ENCODE measurements at places on chromosomes 11 and 22.

GRCh38 chr11:115504276-115505158, at the start of gene CADM1:
TSS of gene CADM1 (minus strand) at chr11:115504415.
- DNase-seq = no peak

DNA sequence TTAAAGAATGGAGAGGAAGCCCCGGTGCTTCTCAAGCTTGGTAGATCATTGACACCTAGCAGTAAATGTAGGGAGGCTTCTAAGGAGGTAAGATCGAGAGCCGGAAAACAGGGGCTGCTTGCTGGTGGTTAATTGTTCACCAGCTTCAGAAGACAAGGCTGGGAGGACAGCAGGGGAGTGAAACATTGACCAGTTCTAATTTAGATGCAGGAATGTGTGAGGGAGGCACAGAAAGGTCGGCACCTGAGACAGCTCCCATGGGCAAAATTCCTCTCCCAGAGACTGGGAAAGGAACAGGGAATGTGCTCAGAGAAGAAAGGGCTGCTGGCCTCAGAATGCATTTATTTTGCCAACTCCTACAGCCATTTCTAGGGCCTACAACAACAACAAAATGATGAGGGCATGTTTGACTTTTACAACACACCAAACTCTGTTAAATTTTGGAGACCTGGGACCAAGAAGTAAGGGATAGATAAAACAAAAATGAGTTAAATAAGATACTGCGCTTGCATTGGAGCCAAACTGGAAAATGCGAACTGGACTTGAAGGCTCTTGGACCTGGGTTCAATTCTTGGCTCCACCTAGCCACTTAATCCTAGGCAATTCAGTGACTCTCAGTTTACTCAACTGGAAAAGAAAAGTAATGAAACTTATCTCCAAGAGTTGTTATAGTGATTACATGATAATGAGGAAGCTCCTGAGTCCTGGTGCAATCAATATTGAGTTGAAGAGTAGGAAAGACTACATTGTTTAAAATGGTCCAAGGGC, 31.0 kb downstream of the FZD4 start:
- no peak for DNase-seq

- DNase-seq = no peak
Observed at GRCh38 chr22:18088825-18089568, 11.2 kb downstream of the PEX26 start.

DNA sequence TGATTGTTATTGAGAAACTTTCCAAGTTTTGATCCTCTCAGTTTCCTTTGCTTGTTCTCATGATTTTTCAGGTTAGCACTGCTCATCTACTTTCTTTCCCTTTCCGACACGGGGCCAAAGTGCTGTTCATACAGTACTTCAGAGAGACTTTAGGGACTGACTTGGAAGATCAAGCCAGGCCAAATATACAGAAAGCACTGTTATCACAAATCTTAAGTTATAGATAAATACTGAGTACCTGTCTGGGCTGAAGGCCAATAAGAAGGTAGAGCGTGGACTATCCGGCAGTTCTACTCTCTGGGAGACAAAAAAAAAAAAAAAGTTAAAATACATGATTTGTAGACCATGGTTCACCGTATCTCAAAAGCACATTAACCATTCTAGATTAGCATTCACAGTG, 46.2 kb downstream of the AMBRA1 start:
- no peak for DNase-seq

GRCh38 chr11:121389651-121390050, 62.5 kb upstream of the SORL1 start:
- no peak for DNase-seq

DNA sequence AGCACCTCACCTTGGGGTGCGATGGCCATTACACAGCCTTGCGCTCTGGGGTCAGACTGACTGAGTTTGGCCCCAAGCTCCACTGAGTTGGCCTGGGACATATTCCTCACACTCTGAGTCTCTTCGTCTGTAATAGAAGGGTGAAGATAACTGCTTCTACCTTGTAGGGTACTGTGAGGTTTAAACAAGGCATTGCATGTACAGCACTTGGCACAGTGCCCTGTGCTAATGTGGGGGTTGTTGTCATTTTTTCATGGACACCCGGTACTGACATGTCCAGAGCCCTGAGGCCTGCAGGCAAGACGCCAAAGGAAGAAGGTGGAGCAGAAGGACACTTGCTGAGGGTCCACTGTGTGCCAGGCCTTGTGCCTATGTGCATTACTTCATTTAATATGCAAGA, 50.7 kb downstream of the OTOG start:
- no peak for DNase-seq

- no peak for DNase-seq
Observed at GRCh38 chr11:86660088-86660487, 12.3 kb downstream of the ME3 start.
